ENCODE measurements at places on chromosomes 1 and 21.

- no peak for DNase-seq
These were observed 4.5 kb downstream of the TRIM67 start for GRCh38 chr1:231166398-231166797.

GRCh38 chr1:108646648-108647269 is 14.1 kb downstream of the HENMT1 start:
- DNase-seq: no peak

DNA sequence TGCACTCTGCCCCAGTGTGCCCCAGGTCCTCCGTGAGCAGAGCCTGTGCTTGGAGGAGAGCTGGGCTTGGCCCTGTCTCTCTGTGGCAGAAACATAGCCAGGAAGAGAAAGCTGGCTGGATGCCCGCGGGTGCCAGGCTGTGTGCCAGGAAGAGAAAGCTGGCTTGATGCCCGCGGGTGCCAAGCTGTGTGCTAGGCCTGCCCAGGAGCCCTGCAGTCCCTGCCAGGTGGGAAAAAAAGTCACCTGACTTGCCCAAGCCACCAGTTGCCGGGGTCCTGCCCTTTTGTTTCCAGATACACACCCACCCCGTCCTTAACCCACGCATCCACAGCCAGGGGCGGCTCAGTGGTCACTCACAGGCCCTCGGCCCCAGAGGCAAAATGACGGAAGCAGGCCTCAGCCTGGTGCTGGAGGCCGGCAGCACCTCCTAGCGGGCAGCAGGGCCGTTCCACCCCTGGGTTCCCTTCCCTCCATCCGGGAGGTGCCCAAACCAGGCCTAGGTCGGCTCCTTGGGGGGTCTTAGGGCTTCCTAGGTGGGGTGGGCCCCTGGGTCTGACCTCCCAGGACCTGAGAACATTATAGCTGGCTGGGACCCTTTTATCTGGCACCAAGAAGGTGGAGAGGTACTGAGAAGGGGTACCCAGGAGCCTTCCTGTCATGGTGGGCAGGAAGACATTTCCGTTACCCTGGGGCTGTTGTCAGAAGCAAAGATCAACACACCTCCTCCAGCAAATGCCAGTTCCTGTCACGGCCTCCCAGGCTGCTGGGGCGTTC is 9.1 kb downstream of the ITGB2 start:
- DNase-seq: peak; percentile 66

- no peak for DNase-seq
These were observed 681.2 kb downstream of the PLPP3 start for GRCh38 chr1:55898181-55898580.

DNA sequence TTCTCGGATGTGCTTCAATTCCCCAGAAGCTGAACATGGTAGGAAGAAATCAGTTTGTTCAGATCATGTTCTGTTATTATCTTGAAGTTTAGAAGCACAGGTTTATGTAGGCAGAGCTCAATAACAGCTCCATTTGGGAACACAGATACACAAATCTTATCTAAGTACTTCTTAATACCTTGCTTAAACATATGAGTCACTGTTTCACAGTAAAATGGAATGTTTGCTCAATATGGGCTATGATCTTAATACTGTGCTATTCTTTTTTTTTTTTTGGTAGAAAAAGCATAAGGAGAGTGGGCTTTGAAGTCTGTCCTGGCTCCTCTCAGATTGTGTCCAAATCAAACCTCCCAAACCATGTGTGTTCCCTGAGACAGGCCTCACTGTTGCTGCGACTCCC is 13.4 kb downstream of the PROK1 start:
- DNase-seq: no peak

GRCh38 chr1:233497679-233498078 is 116.2 kb upstream of the KCNK1 start:
- no peak for DNase-seq

- no peak for DNase-seq
These were observed 17.8 kb downstream of the WNT9A start for GRCh38 chr1:227929751-227930472.

DNA sequence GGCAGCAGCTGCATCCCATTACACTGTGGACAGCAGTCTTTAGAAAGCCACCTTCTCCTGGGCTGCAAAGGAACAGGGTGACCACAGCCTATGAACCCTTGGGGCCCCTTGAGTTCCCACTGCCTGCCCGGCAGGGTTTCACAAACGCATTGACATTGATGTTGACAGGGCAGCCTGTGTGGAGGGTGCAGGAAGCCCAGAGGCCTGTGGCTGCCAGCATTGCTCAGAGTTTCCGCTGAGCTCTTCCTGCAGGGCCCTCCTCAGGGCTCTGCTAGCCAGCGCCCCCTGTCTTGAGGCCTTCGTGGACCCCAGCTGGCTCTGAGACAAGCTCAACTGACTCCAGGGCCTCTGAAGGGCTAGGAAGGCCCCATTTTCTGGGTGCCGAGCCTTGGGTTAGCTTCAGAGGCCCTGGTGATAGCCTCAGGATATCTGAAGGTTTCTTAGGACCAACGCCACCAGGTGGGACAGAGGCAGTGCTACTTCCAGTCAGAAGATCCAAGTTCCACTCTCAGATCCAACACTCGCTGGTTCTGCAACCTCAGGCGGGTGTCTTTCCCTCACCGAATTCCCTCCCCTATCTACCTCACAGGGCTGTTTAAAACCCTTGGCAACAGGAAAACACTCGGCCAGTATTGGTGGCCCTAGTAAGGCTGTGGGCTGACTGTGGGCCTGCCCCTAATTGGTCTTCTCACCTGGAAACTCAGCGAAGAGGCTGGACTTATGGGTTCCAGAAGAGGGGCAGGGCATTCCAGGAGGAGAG is 27.2 kb upstream of the EPS8L3 start:
- DNase-seq: no peak

DNA sequence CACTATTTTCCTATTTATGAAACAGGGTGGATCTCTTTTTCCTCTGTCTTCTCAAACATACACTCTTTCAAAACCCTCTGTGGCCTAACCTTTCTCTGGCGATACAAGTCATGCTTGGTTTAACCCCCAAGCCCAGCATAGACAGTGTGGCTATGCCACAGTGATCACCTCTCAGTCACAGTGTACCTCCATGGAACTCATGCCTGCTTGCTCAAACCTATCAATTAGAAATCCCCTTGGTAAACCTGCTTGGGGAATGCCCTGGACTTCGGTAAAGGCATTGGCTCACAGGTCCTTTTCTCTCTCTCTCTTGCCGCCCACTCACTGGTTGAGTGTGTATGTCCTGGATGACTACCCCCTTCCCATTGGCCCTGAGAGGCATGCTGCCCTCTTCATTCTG is 147.5 kb downstream of the CYYR1 start:
- DNase-seq: no peak
